ENCODE measurements at places on chromosomes 7 and 10.
A peak's percentile ranks its signal among the peaks of the same experiment; 100 is the strongest.

DNA sequence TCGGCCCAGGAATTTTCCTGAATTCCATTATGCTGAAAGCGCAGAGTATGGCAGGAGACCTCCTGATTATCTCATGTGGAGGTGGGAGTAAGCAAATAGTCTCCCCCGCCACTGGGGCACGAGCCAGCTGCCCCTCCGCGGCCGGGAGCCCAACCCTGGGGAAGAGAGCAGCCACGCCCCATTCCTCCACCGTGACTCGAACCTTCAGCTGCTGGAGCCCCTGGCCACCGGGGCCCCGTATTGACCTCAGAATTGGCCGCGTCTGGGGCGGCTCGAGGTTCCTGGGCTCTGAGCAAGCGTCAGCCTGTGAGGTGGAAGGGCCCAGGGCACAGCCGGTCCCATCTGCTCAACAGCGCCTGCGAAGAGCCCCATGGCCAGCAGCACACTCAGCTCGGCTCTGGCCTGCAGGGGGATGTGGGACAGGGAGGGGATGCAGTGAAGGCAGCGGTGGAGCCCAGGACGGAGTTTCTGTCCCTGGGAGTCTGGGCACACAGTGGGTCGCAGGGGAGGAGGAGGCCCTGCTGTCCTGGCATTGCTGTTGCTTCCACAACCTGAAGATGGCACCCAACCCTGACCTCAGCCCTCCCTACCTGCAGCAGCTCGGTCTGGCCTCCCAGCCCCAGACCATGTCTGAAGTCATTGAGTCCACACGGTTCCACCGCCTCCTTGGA lies 97.8 kb downstream of the CHST15 start:
- peak; percentile 54 for DNase-seq

GRCh38 chr10:44873160-44873559 lies 38.0 kb upstream of the TMEM72 start:
- DNase-seq, result no peak

- DNase-seq, result no peak
Observed at GRCh38 chr7:47570649-47571050, 11.3 kb downstream of the TNS3 start.

- DNase-seq, result no peak
Observed at GRCh38 chr10:641149-642010, 48.1 kb downstream of the DIP2C start.

- no peak for DNase-seq
Observed at GRCh38 chr7:92837000-92837749, 802 bp upstream of the CDK6 start.

- no peak for DNase-seq
Observed at GRCh38 chr7:99844328-99844727, 16.5 kb downstream of the CYP3A43 start.

GRCh38 chr7:117470777-117471176 lies 9.0 kb upstream of the CFTR start:
- DNase-seq, result no peak

DNA sequence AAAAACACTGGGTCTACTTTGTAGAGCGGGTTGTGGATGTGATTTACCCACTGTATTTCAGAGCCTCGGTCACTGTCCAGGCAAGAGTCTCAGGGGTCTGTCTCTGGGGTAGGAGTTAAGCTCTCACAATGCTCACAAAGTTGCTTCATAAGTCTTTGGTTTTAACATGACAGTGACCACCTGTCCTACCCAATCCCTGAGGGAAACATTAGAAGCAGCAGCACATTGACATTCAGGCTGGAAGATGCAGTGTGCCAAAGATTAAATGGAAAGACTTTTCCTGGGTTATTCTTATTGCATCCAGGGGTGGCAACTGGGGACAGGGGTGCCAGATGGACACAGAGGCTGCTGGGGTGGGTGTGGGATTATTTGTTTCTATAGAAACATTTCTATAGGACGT lies 330.0 kb downstream of the RNLS start:
- no peak for DNase-seq

DNA sequence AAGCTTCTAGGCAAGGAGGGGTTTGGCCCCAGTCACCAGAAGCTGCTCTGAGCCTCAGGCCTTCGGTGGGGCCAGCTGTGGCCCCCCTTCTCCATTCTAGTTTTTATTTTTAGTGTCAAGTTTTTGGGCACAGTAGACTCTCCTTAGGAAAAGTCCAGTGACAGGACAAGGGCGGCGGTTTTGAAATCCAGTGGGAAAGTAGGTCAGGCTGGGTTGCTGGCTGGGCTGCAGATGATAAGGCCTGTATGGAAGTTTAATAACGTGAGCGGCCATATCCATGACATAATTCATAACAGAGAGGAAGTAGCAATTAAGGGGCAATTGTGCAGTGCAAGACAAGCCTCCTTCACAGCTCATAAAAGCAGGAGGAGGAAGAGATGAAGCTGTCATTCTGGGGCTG lies 87.1 kb upstream of the ZNF716 start:
- no peak for DNase-seq

- no peak for DNase-seq
Observed at GRCh38 chr10:21744223-21744622, 210.2 kb downstream of the MLLT10 start.

- no peak for DNase-seq
Observed at GRCh38 chr10:132616170-132616995, 78.8 kb downstream of the INPP5A start.

- DNase-seq, result no peak
Observed at GRCh38 chr10:80443531-80443974, 10.6 kb upstream of the TSPAN14 start.

- no peak for DNase-seq
Observed at GRCh38 chr7:26493737-26494428, 202.2 kb downstream of the SNX10 start.

DNA sequence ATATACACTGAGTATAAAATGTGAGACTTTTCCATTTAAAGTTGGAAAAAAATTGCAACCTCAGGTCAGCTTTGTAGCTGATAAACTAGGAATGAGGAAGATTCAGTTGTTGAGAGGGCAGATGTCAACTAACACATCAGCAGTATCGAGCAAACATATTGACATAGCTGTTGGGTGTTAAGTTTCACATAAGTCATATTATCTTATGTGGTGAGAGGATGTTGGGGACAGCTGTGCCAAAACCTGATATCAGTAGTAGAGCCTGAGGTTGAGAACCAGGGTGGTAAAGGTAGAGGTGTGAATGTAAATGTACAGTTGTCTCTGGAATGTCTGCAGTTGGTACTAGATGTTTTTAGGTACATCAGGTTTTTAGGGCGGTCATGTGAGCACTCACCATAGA lies 5.0 kb downstream of the ZRANB1 start:
- no peak for DNase-seq

DNA sequence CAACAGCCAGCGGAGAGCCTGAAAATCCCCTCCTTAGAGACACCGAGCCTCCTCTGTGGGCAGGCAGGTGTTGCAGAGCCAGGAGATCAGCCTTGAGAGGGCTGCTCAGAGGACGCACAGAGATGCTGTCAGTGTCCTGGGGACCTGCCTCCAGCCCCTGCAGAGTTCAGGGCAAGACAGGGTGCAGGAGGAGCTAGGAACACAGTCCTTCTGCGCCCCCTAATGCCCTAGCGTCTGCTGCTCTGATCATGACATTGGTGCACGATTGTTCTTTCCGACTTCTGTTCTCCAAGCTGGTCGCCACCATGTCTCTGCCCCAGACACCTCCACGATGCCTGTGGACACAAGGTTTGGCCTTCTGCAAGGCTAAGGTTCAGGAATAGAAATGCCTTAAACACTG lies 613.7 kb upstream of the MKI67 start:
- DNase-seq, result no peak

- DNase-seq, result no peak
Observed at GRCh38 chr10:11473128-11473760, 138.2 kb downstream of the USP6NL start.

- DNase-seq, result no peak
Observed at GRCh38 chr10:17993361-17993760, 41.6 kb downstream of the SLC39A12 start.

DNA sequence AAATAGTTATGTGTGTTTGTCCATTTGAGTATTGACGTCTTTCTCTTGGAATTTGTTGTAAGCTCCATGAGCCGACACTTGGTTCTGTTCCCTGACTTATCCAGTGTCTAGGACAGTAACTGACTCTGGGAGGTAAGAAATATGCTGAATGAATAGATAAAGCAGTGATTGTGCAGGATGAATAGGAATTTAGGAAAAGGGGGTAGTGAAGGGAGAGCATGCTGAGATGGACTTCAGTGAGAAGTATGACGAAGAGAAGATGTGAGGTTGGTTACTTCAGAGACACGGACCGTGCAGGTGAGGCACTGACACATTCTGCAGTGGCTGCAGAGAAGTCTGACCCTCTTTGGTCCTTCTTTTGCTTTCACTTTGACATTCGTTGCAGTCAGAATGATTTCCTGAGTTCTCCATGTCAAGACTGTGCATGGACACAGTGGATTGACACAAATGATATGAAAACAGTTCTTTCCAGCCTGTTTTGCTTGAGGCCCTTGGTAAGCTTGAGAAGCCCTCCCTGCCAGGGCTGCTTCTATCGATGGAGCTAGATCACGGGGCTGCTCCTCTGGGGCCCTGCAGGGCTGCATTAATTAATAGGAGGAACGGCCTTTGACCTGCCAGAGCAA lies 261.5 kb upstream of the SORCS1 start:
- DNase-seq, result no peak

DNA sequence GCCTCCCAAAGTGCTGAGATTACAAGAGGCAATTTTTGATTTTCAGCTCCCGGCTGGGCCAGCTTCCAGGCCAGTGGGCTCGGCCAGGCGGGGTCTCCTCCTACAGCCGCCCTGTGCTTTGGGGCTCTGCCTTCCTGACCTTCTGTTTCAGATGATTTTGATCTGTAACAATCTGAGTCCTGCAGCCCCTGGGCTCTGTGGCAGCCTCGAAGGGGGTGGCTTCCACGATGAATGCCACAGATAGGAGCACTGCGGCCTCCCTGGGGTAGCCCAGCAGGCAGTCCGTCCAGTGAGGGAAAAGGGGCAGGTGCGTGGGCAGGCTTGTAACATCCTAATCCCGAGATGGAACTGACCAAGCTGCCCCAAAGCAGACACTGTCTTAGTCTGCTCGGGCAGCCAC lies 177.5 kb downstream of the DNAJB6 start:
- no peak for DNase-seq

- DNase-seq, result no peak
Observed at GRCh38 chr7:7175075-7175695, 7.2 kb upstream of the C1GALT1 start.

- peak; percentile 45 for DNase-seq
Observed at GRCh38 chr7:40232242-40232893, 97.6 kb downstream of the SUGCT start.

- DNase-seq, result no peak
Observed at GRCh38 chr7:105016068-105016708, 2.2 kb downstream of the KMT2E start.

- no peak for DNase-seq
Observed at GRCh38 chr10:32326680-32327363, 20.1 kb downstream of the EPC1 start.

DNA sequence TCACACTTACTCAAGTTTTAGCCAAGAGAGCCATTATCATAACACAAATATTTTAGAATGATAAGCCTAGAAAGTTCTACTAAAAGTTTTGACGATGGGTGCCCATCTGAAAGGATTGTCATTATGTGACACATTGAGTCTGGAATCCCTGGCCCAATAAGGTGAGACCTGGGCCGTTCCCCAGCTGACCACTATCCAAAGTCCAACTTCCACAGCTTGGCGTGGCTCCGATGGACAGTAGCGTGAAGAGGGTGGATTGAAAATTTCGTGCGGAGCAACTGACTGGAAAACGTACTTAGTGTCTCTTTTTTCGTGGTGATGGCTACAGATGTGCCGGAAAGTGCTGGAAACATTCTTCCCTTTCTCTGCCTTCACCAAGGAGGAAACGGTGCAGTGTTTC lies 439.0 kb upstream of the ZMIZ1 start:
- DNase-seq, result no peak

- no peak for DNase-seq
Observed at GRCh38 chr10:22318772-22319171, 2.1 kb upstream of the BMI1 start.

DNA sequence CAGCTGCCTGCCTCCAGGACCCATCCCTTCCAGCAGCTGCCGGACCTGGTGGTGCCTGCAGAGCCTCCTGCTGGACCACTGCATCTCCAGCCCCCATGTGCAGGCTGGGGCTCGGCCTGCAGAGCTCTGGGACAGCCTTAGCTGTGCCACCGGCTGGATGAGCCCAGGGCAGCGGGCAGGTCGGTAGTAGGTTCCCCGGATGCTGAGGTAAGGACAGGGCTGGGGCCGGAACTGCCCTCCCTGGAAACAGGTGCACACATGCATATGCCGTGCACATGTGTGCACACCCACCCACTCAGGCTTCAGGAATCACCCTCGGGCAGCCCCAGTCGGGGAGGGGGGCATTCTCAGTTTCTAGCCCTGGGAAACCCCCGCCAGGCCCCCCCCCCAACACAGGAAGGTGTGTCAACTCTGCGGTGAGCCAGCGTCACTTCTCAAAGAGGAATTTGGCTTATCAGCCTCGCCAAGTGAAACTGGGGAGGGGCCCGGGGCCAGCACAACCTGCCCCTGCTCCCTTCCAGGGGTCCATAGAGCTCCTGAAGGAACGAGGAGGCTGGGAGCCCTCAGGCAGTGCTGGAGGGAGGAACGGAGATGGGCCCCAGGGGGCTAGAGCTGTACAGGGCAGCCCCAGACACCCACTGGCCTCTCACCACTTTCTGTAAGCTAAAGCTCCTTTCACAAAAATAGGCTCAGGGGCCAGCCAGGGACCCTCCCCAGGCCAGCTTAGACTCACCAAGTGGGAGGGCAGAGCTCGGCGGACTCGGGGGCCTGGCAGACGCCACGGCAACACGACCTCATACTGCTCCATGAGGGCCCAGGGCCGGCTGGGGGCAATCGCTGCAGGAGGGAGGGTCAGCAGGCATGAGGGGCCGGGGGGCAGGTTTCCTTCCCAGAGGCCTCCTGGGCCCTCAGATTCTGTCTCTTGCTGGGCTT lies 1.7 kb downstream of the ADAM8 start:
- no peak for DNase-seq

DNA sequence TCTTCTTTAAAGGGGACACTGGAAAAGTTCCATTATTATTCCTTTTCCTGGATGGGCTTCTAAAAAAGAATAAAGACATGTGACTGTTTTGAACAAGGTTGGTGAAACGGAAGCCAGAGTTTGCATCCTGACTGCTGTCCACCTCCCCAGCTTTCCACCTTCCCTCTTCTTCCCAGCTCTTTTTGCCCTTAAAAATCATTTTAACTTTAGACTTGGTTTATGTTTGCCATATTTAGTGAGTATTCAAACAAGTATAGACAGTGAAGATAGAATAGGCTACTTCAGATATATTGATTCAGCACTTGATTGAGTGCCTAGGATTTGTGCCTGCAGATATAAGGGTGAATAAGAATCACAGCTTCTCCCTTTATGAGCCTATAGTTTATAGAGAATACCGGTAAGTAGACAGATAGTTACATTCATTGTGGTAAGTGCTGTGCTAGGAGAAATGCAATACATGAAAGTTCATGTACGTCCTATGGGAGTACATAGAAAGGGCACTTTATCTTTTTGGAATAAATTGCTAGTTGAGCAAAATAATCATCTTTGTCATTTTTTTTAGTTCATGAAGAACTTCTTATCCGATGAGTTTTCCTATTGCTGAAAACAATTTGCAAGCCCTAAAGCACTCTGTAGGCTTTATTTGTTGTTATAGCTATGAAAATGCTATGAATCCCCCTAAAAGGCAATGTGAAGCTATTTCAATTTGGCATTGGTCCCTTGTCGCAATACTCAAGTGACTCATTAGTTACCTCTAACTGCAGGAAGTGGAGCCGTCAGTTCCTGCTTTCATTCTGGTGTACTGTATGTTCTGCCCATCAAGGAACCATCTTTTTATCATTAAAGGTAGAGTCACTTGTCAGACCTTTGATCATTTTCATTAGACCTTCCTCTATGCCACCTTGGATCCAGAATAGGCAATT lies 57.2 kb upstream of the STRIP2 start:
- DNase-seq, result no peak
